ENCODE measurements at places on chromosomes 11 and 22. TPM values are rescaled to one million over a fixed set of nuclear protein-coding genes. Genes with fewer than 3 reads are reported as not detected.

- no peak for DNase-seq
- no peaks in the 10 kb centered on the region for H3K27me3 ChIP-seq
- no peak overlapping the region for H3K27ac ChIP-seq
- no peak overlapping the region for H3K4me3 ChIP-seq
Measured at GRCh38 chr22:30870451-30871345, 97.9 kb downstream of the MORC2 start.

Gene PPP2R5B
- total RNA-seq: 29.8 TPM

Gene WT1
- 3.8 TPM for total RNA-seq

GRCh38 chr11:67256477-67257135, 9.7 kb upstream of the GRK2 start:
- H3K36me3 ChIP-seq: peaks cover 48% of the 10 kb centered on the region
- peaks cover 8% of the 10 kb centered on the region for H3K4me1 ChIP-seq
- H3K4me3 ChIP-seq: no peak overlapping the region
- no peaks in the 10 kb centered on the region for H3K27me3 ChIP-seq
- H3K27ac ChIP-seq: no peak overlapping the region

DNA sequence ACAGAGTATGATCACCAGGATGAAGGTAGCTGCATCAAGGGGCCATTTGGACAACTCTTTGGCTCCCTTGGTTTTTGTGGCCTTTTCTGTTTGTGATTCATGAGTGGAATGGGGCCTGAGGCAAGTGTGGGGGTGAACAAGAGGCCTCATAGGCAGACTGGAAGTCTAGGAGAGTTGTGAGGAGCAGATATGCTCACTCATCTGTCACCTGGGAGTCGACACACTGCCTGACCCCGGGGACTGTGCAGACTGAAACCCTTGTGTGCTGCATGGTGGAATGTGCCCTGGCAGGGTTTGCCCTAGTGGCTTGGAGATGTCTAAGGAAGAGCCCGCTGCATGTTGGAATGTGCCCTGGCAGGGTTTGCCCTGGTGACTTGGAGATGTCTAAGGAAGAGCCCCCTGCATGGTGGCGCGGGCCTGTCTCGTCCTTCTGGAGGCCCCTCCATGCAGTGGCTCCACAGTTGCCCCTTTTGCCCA, 60.0 kb downstream of the MED15 start:
- no peak for DNase-seq
- peaks cover 32% of the 10 kb centered on the region for H3K36me3 ChIP-seq
- peaks cover 25% of the 10 kb centered on the region for H3K4me1 ChIP-seq
- H3K27ac ChIP-seq: no peak overlapping the region

DNA sequence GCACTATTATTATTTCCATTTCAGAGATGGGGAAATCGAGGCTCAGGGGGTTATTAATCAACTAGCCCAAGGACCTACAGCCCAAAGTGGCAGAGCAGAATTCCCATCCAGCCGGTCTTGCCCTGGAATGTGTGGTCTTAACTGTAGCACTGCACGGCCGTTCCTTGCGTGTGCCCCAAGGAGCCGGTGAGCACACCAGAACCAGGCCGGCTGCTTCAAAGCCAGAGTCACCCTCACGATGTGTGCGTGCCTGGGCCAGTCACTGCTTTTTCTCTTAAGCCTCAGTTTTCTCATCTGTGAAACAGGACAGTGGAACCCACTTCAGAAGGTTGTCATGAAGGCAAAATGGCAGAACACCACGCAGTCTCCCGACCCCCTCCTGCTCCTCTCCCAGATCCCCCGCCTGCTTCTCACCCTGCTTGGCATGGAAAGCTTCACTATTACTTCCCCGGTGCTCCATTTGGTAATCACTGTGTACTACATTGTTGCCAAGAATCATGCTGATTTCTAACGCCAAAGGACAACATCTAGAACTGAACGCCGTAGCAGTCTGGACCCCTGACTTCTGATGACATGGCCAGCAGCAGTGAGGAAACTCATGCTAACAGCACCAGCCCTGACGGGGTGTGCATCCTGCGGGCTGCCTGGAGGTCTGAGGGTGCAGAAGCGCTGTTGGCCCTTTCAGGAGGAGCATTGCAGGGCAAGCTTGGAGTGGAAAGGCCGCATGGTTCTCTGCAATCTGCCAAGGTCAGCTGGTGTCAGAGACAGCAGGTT, 106.8 kb upstream of the B3GAT1 start:
- H3K27me3 ChIP-seq: peaks cover 29% of the 10 kb centered on the region
- no peaks in the 10 kb centered on the region for H3K36me3 ChIP-seq
- no peak for DNase-seq

Gene ZNF280B
- total RNA-seq: 0.36 TPM

DNA sequence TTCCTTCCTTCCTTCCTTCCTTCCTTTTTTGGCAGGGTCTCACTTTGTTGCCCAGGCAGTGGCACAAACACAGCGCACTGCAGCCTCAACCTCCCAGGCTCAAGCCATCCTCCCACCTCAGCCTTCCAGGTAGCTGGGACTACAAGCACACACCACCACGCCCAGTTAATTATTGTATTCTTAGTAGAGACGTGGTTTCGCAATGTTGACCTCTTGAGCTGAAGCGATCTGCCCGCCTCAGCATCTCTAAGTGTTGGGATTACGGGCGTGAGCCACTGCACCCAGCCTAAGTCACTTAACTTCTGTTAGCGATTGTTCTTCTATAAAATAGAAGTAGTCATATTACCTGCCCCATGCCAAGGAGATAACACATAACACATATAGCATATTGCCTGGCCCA, 2.8 kb upstream of the SYTL2 start:
- no peak for DNase-seq
- H3K4me1 ChIP-seq: peaks cover 5% of the 10 kb centered on the region
- H3K27me3 ChIP-seq: no peaks in the 10 kb centered on the region

DNA sequence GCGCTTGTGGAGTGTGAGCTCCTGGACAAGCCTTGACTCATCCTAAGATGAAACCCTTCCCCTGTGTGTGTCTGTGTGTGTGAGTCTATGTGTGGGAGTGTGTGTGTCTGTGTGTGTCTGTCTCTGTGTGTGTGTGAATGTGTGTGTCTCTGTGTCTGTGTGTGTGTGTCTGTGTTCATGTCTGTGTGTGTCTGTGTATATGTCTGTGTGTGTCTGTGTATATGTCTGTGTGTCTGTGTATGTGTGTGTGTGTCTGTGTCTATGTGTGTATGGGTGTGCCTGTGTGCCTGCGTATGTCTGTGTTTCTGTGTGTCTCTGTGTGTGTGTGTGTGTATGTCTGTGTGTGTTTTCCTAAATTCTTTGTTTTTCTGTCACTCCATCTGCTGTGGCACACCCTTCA, 48.7 kb downstream of the RPS6KA4 start:
- H3K27ac ChIP-seq: no peak overlapping the region
- H3K4me3 ChIP-seq: no peak overlapping the region
- H3K27me3 ChIP-seq: no peaks in the 10 kb centered on the region
- peaks cover 20% of the 10 kb centered on the region for H3K4me1 ChIP-seq

GRCh38 chr11:2779981-2780849, 80.4 kb upstream of the KCNQ1OT1 start:
- DNase-seq: peak; percentile 13
- no peak overlapping the region for H3K4me3 ChIP-seq

DNA sequence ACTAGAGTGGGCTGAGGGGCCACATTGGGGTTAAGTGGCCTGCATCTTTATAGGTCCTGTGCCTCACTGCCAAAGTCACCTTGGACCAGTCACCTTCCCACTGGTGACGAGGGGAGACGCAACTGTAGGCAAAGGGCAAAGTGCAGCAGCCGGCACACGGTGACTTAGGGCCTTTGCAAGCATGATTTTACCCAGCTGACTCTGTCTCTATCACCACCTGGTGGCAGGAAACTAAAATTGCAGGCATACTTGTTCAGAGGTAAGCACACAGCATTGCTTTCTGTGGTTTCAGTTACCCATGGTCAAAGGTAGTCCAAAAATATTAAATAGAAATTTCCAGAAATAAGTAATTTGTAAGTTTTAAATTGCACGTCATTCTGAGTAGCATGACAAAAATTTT, 1164.4 kb downstream of the BRD1 start:
- H3K4me1 ChIP-seq: no peaks in the 10 kb centered on the region
- H3K27ac ChIP-seq: no peak overlapping the region
- no peaks in the 10 kb centered on the region for H3K27me3 ChIP-seq
- H3K4me3 ChIP-seq: no peak overlapping the region
- H3K36me3 ChIP-seq: no peaks in the 10 kb centered on the region

GRCh38 chr11:10314199-10315072, 9.6 kb downstream of the ADM start:
- H3K4me1 ChIP-seq: no peaks in the 10 kb centered on the region
- no peaks in the 10 kb centered on the region for H3K27me3 ChIP-seq
- no peak overlapping the region for H3K4me3 ChIP-seq
- DNase-seq: peak; percentile 26
- H3K36me3 ChIP-seq: no peaks in the 10 kb centered on the region

- H3K36me3 ChIP-seq: no peaks in the 10 kb centered on the region
- no peak overlapping the region for H3K4me3 ChIP-seq
- peaks cover 6% of the 10 kb centered on the region for H3K4me1 ChIP-seq
- H3K27ac ChIP-seq: no peak overlapping the region
- no peaks in the 10 kb centered on the region for H3K27me3 ChIP-seq
Measured at GRCh38 chr22:35470903-35471321, 69.7 kb upstream of the RASD2 start.

All from heart right ventricle (tissue), 16 donors.